ENCODE measurements at places on chromosomes 13 and 19. TPM values are rescaled to one million over a fixed set of nuclear protein-coding genes. Genes with fewer than 3 reads are reported as not detected.

- DNase-seq: peak; percentile 97
- H3K4me1 ChIP-seq: peaks cover 37% of the 10 kb centered on the region
Measured at GRCh38 chr13:20359335-20359734, 127.2 kb upstream of the GJB6 start.

GRCh38 chr13:59061621-59062020, 1102.1 kb downstream of the DIAPH3 start:
- no peak overlapping the region for H3K27ac ChIP-seq
- no peak for DNase-seq
- no peaks in the 10 kb centered on the region for H3K4me1 ChIP-seq
- no peaks in the 10 kb centered on the region for H3K27me3 ChIP-seq
- H3K4me3 ChIP-seq: no peak overlapping the region

DNA sequence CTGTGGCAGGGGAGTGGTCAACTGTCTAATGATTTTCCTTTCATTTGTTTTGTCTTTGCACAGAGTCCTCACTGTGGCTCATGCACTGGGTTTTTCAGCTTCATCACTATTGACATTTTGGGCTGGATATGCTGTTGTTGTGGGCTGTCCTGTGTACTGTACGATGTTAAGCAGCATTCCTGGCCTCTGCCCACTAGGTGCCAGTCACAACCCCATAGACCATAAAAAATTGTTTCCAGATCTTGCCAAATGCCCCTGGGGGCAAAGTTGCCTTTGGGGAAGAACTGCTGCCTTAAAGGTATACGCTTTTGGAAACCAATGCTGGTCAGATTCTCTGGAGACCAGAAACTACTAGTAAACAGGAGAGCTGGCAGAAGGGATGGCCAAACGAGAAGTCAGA, 310.4 kb downstream of the SPRY2 start:
- DNase-seq: peak; percentile 54
- H3K27me3 ChIP-seq: no peaks in the 10 kb centered on the region
- H3K36me3 ChIP-seq: no peaks in the 10 kb centered on the region
- no peak overlapping the region for H3K27ac ChIP-seq

- no peaks in the 10 kb centered on the region for H3K4me1 ChIP-seq
- no peak overlapping the region for H3K27ac ChIP-seq
- H3K27me3 ChIP-seq: peaks cover 7% of the 10 kb centered on the region
- DNase-seq: no peak
Measured at GRCh38 chr19:33208904-33209849, 15.0 kb downstream of the LRP3 start.

- H3K4me3 ChIP-seq: 0 out of 2 replicates have a peak overlapping the region, but pooled peaks have one; percentile 98
- no peak overlapping the region for H3K27ac ChIP-seq
- H3K36me3 ChIP-seq: peaks cover 16% of the 10 kb centered on the region
- peaks cover 26% of the 10 kb centered on the region for H3K4me1 ChIP-seq
Measured at GRCh38 chr19:15123031-15123890, 16.1 kb downstream of the SYDE1 start.

GRCh38 chr19:19145281-19145680, 7.0 kb upstream of the TMEM161A start:
- no peak overlapping the region for H3K27ac ChIP-seq
- no peak for DNase-seq
- no peak overlapping the region for H3K4me3 ChIP-seq
- no peaks in the 10 kb centered on the region for H3K4me1 ChIP-seq

GRCh38 chr13:91054902-91055301, 292.6 kb upstream of the MIR17HG start:
- no peak for DNase-seq
- H3K4me3 ChIP-seq: no peak overlapping the region
- no peaks in the 10 kb centered on the region for H3K4me1 ChIP-seq
- H3K36me3 ChIP-seq: no peaks in the 10 kb centered on the region
- no peaks in the 10 kb centered on the region for H3K27me3 ChIP-seq

The CYP4F22 gene
- not detected for total RNA-seq

The CCNA1 gene
- not detected for total RNA-seq
